ENCODE measurements at places on chromosomes 1 and 21.

- DNase-seq, result no peak
These were observed 43.4 kb downstream of the PTGS2 start for GRCh38 chr1:186636786-186637185.

GRCh38 chr21:42081931-42082381, 10.8 kb downstream of the UMODL1 start:
- no peak for DNase-seq

DNA sequence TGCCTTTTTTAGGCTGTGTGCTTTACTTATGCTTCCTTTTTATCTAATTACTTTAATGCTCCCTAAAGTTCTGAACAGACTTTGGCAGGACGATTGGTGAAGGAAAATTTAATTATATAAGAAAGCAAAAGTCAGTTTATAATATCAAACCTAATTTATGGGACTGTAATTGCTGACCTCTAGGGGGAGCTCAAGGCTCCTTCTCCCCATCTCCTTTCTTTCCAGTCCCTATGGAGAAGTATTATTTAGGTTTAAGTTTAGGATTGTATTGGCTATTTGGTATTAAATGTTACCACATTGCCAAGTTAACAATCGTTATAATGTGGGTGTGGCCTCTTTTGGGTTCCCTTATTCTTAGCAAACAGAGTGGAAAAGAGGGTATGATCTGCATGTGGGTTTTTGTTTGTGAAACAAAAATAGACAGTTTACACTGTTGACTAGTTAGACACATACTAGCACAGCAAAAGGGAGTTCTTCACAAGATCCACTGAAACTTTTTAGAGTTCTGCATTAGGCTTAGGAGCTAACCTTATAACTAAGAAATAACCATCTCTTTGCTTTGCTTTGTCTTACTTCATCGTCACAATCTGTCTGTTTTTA, 48.2 kb upstream of the TNFSF4 start:
- DNase-seq, result no peak

GRCh38 chr1:154733621-154734020, 125.6 kb upstream of the ADAR start:
- DNase-seq, result no peak

DNA sequence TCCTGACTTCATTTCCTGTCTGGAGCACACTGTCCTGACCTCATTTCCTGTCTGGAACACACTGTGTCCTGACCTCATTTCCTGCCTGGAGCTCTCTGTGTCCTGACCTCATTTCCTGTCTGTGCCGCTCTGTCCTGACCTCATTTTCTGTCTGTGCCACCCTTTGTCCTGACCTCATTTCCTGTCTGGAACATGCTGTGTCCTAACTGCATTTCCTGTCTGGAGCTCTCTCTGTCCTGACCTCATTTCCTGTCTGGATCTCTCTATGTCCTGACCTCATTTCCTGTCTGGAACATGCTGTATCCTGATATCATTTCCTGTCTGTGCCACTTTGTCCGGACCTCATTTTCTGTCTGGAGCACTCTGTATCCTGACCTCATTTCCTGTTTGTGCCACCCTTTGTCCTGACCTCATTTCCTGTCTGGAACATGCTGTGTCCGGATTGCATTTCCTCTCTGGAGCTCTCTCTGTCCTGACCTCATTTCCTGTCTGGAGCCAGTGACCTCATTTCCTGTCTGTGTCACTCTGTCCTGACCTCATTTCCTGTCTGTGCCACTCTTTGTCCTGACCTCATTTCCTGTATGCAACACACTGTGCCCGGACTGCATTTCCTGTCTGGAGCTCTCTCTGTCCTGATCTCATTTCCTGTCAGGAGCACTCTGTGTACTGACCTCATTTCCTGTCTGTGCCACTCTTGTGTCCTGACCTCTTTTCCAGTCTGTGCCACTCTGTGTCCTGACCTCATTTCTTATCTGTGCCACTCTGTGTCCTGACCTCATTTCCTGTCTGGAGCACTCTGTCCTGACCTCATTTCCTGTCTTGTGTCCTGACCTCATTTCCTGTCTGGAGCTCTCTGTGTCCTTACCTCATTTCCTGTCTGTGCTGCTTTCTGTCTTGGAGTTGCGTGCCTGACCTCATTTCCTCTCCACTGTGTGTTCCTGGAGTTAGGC, 27.6 kb downstream of the SKI start:
- peak; percentile 48 for DNase-seq

DNA sequence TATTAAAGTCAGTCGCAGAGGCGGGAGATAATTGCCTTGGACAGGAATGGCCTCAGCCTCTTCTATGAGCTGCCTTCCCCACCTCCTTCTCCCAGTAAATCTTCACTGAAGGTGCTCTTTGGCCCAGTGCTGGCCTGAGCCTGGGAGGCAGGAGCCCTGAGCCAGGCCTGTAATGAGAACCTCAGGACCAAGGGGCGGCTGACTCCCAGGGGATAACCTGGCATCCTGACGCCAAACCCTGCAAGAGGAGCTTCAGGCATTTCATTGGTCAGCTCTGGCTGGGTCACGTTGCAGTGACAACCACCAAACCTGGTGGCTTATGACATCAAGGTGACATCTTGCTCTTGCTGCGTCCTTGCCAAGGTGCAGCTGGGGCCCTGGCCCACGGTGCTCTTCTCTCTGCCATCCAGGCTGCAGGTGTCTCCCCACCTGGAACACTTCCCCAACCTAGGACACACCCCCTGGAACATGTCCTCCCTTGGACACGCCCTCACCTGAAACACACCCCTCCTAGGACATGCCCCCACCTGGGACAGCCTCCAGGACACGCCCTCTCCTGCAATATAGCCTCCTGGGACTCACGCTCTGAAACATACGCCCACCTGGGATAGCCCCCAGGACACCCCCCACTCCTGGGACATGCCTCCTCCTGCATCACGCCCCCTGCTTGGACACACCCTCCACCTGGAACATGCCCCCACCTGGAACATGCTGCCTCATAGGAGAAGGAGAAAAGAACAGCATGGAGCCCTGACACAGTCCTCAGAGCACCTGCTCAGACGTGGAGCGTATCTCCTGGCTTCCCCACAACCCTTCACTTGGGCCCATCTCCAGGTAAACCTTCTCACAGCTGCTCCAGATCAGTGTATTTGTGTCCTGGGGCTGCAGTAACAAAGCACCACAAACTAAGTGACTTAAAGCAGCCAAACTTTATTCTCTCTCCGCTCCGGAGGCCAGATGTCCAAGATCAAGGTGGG, 333.6 kb downstream of the NPHP4 start:
- no peak for DNase-seq
